ENCODE measurements at places on chromosomes 11 and 22. TPM values are rescaled to one million over a fixed set of nuclear protein-coding genes. Genes with fewer than 3 reads are reported as not detected.

Gene OPCML
- polyA plus RNA-seq = 2.3 TPM

Gene JAM3
- polyA plus RNA-seq = 123 TPM

Gene RRP7A
- polyA plus RNA-seq = 30.3 TPM

Gene DDX25
- 0.35 TPM for polyA plus RNA-seq

Gene HORMAD2
- polyA plus RNA-seq = not detected

Gene PRODH
- polyA plus RNA-seq = 11.6 TPM

Gene LRRC10B
- polyA plus RNA-seq = 0.16 TPM

Gene PRR5L
- 6.5 TPM for polyA plus RNA-seq

Gene NCR3LG1
- polyA plus RNA-seq = 0.34 TPM

Gene RAB39A
- 0.65 TPM for polyA plus RNA-seq

GRCh38 chr11:112523031-112523430 lies 262.4 kb upstream of the PLET1 start:
- DNase-seq = no peak

GRCh38 chr11:38593649-38594048 lies 1995.6 kb upstream of the RAG2 start:
- no peak for DNase-seq

GRCh38 chr11:81237139-81237538 lies 1496.5 kb downstream of the FAM181B start:
- peak; percentile 34 for DNase-seq

DNA sequence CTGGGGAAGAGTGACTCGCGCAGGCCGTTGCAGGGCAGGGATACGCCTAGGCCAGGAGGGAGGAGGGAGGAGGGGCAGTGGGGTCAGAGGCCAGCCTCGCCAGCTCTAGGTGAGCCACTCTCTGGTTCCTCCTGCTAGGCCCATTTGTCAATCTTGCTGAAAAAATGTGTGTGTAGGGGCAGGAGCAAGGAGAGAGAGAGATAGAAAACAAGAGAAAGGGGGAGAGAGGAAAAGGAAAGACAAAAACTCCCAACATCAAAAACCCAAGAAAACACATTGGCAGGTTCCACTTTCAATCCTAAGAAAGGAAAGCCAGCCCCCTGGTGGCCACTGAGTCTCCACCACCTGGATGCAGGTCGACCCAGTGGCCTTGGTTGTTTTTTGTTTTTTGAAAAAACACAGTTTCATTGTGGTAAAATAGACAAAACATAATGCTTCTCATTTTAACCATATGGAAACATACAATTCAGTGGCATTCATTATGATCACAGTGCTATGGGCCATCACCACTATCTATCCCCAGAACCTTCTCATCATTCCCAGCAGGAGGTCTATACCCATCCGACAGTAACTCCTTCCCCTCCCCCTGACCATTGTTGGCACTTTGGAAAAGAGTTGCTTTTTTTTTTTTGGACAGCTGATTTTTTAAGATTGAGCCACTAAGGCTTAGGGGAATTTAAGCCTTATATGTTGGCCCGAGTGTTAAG lies 10.9 kb downstream of the OMP start:
- no peak for DNase-seq

DNA sequence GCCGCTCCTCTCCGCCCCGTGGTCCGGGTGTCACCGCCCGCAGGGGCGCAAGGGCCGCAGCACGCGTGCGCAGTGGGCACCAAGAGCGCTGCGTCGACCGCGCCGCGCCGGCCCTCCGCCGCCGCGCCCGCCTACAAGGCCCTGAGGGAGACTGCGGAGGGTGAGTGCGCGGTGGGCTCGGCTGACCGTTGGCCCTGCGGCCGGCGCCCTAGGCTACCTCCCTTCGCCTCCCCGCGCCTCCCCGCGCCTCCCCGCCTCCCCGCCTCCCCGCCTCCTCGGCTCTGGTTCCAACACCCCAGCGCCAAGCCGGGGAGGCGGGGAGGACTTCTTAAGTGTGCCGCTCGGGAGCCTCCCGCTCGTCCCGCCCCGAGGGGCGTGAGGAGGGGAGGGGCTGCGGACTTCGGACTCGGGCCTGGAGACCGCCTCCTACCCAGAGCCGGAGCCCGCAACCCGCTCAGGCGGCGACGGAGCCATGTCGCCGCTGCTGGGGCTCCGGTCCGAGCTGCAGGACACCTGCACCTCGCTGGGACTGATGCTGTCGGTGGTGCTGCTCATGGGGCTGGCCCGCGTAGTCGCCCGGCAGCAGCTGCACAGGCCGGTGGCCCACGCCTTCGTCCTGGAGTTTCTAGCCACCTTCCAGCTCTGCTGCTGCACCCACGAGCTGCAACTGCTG lies at the start of gene AQP11:
Gene AQP11 (plus strand): TSS at position 433 of the 673 bp plus-strand sequence. CDS start 40 bp downstream, at position 473.
- peak; percentile 76 for DNase-seq

DNA sequence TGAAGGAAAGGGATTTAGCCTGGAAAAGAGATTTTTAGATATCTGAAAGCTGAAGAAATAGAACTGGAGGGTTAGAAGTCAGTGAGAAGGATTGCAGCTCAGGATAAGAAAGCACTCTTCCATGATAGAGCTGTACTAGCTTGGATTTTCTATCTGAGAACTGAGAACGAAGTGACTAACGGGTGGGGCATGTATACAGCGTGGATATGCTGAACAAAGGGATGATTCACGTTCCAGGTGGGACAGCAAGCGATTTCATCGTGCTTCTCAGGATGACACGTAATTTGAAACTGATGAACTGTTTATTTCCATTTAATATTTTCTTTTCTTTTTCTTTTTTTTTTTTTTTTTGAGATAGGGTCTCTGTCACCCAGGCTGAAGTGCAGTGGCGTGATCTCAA lies 53.0 kb downstream of the GRAMD1B start:
- no peak for DNase-seq

GRCh38 chr11:128156486-128156885 lies 430.9 kb downstream of the ETS1 start:
- DNase-seq = no peak

DNA sequence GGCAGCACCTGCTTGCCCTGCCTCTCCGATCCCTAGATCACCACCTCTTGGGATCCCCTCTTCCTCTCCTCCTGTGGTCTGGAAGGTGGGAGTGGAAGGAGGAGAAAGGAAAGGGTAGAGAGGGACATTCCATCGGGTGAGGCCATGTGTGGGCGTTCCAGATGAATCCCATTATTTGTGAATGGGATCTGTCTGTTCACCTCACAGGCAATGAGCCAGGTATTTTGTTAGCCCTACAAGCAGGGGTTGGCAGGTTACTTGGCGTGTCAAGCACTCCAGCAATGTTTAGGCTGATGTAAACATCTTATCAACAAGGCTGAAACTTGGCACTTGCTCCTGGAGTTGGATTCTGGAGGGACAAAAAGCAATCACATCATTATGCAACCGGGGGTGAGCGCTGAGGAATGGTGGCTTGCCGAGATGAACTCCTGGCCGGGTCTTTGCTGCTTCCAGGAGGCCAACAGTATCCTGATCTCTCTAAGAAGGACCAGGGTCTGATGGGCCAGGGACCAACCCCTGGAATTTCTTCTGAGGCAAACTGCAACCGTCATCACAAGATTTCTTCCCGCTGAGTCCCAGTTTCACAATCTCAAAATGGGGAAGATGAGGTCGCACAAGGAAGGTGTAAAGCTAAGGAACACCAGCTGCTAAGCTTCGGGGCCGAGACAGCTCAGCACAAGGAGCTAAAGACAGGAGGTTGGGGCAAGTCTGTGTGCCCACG lies 7.8 kb downstream of the ADAMTS8 start:
- DNase-seq = no peak

GRCh38 chr11:132728026-132728425 lies 804.3 kb downstream of the OPCML start:
- DNase-seq = no peak

GRCh38 chr22:44845796-44846720 lies 93.7 kb downstream of the ARHGAP8 start:
- DNase-seq = no peak

GRCh38 chr11:95372097-95372656 lies 141.2 kb upstream of the SESN3 start:
- no peak for DNase-seq

DNA sequence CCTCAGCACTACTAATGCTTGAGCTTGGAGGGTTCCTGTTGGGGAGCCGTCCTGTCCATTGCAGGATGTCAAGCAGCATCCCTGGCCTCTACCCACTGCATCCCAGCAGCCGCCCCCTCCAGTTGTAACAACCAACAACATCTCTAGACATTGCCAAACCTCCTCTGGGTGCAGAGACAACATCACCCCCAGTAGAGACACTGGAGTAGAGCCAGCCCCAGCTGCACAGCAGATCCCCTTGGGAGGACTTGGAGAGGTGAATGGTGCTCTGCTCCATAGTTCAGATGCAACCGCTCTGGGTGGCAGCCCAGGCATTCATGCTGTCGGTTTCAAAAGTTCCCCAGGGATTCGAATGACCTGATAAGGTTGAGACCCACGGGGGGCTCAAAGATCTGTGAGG lies 259.0 kb downstream of the MN1 start:
- DNase-seq = no peak

Data from muscle of back (tissue), 13 donors.